Vagina (tissue), 2 donors: ENCODE measurements at places on chromosomes 1 and 21.
A peak's percentile ranks its signal among the peaks of the same experiment; 100 is the strongest.

DNA sequence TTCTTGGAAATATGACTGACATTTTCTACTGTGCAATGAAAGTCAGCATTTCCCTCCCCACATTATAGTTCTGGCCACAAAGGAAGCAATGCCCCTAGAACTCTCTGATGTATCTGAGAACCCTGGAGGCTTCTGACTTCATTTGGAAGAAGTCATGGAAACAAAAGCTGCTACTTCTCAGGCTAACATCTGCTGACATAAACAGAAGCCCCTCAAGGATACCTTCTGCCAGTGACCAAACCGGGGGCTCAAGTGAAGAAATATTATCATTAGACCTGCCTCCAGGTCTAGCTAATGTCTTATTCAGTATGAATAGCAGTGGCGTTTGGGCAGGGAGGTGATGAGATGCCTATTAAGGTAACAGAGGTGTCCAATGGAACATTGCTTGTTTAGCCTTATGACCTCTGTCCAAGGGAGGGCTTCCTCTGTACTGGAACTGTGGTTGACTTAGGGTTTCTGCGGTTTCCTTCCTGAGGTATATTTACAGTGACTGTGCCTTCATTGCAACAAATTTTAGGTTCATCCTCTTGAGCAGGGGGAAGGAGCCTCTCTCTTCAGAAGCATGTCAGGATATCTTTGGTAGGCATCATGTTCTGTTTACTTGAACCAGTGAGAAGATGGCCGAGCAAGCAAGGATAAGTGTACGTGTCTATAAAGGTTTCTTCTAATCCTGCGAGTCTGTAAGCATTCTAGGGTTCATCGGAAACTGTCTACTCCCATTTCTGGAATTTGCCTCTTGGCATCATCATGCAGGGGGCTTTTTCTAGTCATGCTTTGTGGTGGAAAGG is 161.7 kb downstream of the PBX1 start:
- no peak for DNase-seq

DNA sequence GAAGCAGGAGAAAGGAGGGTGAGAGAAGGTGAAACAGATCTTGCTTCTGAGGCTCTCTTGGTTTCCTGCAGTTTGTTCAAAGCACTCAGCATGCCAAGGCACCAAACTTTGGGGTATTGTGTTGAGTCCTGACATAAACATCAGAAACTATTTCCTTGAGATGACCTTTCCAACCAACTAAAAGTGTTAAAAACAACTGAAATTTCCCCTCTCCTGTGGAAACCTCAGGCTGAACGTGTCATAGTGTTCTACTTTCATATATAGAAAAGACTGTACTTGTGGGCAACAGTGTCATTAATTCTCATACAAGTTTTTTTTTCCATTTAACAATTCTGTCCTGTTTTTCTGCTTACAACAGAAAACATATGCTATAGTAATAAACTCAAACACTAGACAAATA is 6.3 kb upstream of the LYST start:
- no peak for DNase-seq

GRCh38 chr1:21647431-21648351 is 21.5 kb downstream of the RAP1GAP start:
- no peak for DNase-seq

DNA sequence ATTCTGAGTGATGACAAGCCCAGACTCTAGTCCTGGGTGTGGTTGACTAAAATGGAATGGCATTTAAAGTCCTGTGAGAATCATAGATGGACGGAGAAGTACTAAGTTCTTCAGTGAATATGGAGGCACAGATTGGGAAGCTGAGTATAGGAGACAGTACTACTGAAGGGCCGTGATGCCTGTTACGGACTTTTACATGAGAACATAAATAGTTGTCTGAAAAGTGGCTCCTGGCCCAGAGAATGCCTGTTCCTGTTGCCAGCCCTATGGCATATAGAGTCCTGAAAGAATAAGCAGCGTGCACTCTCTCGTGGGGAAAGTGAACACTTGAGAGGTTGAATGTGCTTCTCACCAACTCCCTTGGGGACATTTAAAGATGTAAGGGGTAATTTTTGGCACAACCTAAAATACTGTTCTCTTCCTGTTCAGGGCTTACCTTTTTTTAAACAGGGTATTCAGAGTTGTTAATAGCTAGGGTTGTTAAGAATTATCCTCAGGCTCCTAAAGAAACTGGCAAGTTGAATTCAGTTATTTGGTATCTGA is 20.4 kb downstream of the CCT8 start:
- no peak for DNase-seq

- DNase-seq: peak; percentile 95
Observed at GRCh38 chr21:41641821-41642701, 124.8 kb downstream of the RIPK4 start.

- DNase-seq: no peak
Observed at GRCh38 chr1:240844486-240844885, 232.5 kb upstream of the GREM2 start.

- no peak for DNase-seq
Observed at GRCh38 chr21:25732091-25732760, 2.5 kb downstream of the ATP5PF start.

DNA sequence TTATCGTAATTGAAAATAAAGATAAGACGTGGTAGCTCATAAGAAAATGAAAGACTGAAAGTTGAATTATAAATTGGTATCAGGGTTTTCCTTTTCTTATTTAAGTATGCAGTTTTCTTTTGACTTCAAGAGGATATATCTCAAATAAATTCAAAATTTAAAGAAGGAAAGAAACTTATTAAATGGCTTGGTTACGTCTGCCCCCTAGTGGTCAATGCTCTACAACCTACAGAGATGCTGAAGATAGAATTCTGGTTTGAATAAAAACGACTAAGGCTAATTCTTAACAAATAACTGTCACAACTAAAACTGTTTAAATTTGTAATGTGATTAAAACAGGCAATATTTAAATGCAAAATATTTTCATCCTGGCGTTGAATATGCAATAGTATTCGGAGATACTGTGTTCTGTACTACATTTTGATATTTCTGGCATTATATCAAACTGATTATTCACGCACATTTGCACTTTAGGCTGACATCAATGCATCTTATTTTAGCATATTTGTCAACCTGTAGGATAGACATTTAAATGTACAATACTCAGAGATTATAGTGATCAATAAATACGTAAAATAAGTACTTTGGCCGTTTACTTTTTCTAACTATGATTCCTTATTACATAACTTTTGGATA is 26.8 kb downstream of the IFI44 start:
- DNase-seq: no peak

DNA sequence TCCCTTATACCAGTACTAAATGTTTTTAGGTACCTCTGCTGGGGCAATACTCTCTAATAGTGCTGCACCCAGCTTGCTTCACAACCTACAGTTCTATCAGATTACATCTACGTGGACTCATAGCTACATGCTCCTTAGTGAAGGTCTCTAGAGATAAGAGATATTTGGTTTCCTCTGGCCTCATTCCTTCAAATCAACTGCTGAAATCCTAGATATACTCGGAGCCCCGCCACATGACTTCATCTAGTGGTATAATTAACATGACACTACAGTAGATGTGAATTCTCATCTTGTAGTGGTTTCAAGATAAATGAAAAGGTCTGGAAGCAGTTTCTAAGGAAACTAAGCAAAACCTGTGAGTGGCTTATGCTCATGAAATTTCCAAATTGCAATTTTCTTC is 115.4 kb downstream of the SMYD2 start:
- DNase-seq: no peak

- no peak for DNase-seq
Observed at GRCh38 chr1:154478639-154479038, 23.4 kb upstream of the TDRD10 start.

- DNase-seq: no peak
Observed at GRCh38 chr1:39900662-39901463, 854 bp downstream of the MYCL start.

- DNase-seq: no peak
Observed at GRCh38 chr1:212944229-212944901, 6.0 kb upstream of the VASH2 start.

GRCh38 chr1:216448011-216448510 is 24.8 kb upstream of the USH2A start:
- DNase-seq: no peak

GRCh38 chr1:38128926-38129453 is 82.4 kb upstream of the POU3F1 start:
- DNase-seq: no peak

DNA sequence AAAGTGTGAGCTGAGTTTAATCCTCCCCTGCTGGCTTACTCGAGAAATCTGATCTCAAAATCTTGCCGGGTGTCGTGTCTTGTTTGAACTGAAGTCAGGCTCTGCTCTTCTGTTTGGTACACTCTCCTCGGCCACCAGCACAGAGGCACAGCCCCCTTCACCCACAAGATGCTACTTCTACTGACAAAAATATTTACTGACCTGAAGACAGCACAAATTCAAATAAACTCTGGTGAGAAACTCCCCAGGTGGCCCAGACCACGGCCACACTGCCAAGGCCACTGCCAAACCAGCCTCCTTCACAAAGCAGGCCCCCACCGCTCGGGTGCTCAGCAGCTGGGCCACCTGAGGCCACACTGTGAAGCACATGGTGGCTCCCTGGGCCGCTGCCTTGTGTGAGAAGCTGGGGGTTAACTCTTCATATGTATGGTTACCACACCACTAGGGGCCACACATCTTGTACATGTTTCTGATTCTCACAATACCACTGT is 80.6 kb downstream of the TGFBR3 start:
- no peak for DNase-seq

DNA sequence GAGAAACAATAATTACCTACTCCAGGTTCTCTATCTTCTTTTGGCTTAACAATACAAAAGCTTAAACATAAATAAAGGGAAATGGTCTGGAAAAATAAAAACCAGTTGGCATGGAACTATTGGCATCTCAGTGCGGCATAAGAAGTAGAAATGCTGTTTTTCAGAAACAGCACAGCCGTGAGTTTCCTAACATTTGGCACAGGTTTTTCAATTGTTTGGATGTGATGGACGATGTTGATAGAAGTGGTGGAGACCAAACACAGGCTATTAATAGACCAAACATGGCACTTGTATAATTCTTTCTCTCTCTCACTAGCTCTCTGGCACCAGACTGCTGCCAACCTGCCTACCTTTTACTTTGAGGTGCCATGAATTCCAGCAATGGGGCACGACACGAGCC is 36.2 kb downstream of the KCNN3 start:
- DNase-seq: no peak

DNA sequence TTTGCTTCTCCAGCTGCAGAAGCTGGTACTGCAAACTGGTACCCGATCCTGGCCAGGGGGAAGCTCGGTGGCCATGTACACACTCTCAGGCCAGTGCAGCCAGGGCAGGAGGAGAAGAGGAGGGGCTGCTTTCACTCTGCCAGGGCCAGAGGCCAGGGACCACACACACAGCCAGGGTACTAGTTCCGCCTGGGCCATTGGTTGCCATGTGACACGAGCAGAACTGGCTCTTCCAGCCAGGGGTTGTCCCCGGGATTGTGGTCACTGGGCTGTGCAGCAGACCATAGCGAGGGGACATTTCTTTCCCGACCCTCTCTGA is 3.7 kb upstream of the SHISAL2A start:
- no peak for DNase-seq

GRCh38 chr1:44249543-44249942 is 36.3 kb downstream of the DMAP1 start:
- no peak for DNase-seq

DNA sequence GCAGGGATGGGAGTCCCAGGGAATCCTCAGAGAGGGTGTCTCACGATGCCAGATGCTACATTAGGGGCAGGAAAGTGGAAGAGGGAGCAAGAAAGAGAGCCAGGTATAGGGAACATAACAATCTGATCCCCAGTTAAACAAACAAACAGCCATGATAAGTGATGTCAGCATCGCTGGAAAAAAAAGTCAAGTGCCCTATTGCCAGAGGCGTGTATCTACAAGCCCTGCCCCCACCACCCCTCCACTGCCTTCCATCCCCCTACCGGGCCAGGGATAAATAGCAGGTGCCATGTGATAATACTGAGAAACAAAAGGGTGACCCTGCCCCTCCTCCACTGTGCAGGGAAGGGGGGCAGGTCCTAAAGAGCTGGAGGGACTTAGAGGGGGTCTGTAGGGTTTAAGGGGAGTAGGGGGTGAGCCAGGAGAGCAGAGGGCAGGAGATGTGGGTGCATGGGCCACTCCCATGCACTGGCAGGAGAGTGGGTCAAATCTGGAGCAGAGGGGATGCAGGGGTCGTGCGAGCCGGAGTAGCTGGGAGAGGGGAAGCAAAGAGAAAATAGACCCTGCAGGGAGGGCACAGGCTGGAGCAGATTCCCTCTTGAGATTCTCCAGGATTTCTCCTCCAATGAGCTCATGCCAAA is 3.4 kb downstream of the SLC26A9 start:
- no peak for DNase-seq

GRCh38 chr1:56439610-56440264 is 139.6 kb downstream of the PLPP3 start:
- DNase-seq: no peak

DNA sequence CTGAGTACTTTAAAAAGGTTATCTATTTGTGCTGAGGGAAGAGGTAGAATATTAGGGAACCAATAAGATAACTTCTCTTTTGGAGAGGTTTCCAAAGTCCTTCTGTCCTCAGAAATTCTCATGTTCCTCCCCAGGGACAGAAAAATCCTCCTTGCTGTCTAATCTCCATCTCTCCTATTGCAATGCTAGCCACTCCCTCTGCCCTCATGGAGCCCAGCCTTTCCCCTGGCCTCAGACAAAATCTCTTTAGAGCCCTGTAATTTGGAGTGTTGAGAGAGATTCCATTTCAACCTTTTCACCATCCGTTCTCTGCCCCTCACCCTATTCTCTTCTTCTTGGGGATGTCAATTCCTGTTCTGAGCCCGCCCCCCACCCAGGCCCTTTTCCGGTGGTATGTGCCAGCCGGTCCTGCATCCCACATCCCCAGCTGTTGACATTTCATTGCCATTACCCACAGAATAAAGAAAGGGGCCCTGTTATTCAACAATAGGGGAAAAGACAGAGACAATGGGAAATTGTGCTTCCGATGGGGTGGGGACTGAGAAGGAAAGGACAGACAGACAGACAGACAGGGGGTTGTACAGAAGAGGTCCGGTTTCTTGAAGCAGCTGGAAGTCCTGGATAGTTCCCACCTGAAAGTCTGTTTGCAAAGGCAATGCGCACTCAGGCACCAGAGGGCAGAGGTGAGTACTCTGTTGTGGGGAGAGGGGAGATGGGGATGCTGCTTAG is at the start of gene HAPLN2:
HAPLN2 (plus strand) TSS at position 563 of the 729 bp plus-strand sequence. CDS start 4,076 bp downstream, outside the sequence.
- DNase-seq: no peak

DNA sequence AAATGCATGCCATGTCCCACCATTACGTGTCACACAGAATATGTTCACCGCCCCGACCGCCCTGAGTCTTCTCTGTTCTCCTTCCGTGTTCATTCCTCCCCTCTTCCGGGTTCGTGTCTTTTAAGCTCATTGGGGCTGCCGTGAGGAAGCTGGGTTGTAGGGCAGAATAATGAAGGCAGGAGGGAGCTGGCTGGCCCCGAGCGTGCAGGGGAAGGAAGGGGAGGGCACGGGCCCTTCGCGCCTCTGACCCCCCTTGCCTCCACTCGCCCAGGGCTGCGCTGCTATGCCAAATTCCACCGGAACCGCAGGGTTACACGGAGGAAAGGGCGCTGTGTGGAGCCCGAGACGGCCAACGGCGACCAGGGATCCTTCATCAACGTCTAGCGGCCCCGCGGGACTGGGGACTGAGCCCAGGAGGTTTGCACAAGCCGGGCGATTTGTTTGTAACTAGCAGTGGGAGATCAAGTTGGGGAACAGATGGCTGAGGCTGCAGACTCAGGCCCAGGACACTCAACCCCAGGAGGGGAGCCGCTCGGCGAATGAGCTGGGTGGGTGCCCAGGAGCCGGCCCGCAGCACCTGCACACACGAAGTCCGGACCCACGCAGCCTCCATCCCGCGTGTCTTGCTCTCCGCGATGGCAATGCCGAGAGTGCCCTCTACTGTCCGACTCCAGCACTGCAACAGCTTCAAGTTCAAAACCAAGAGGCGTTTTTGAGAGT is 16.5 kb upstream of the AGTRAP start:
- no peak for DNase-seq
